ENCODE measurements at places on chromosomes 7 and 10.

DNA sequence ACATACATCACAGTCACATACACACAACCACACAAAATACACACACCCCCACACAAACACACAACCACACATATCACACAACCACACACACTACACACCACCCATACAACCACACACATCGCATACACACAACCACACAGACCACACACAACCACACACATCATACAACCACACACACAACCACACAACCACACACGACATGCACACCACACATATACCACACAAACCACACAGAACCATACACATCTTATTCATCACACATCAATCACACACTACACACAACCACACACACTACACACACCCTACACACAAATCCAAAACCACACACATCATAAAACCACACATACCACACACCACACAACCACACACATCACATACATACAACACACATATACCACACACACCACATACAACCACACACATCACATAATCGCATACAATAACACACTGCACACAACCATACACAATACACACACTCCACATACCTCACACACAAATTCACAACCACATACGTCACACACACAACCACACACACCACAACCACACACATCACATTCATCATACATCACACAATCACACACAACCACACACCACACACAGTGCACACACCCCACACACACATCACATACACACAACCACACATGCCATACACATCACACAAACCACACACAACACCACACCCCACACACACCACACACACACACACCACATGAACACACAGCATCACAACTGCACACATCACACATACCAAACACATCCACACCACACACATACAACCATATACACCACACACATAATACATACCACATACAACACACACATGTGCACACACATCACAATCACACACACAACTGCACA is 30.4 kb downstream of the GPRIN2 start:
- DNase-seq = no peak

GRCh38 chr10:91170418-91170817 is 50.0 kb upstream of the PCGF5 start:
- DNase-seq = no peak

GRCh38 chr10:47010036-47010435 is 98.8 kb downstream of the PTPN20 start:
- no peak for DNase-seq

GRCh38 chr7:26073041-26073440 is 79.0 kb upstream of the NFE2L3 start:
- DNase-seq = no peak

DNA sequence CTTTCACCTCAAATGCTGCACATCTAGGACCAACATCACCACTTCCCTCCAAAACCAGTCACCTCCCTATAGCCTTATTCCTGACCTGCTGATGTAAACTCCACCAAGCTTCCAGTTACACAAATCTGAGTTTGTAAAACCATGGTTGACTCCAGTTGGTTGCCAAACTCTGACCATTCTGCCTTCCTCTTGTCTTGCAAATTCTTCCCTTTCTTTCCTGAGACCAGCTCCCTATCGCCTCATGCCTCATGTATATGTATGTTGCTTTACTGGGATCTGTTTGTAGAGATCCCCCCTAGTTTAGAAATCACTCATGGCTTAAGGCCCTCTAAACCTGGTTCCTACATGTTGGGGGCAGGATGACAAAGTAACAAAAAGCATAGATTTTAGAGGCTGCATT is 31.3 kb downstream of the PAX2 start:
- no peak for DNase-seq

DNA sequence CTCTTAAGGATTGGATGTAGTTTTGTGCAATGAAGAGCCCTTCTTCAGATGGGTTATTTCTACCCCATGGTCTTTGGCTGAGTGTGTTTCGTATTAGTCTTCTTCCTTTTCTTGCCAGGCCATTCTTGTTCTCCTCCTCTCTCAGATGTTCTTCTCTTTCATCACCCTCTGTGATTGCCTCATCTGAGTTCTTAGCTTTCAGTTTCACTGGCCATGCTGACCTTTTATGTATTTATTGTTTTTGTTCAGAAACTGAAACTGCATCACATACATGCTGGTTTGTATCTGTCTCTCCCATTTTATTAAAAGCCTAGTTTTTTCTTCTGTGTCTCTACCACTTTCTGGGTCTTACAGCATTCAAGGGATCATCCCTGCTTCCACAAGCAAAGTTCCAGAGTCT is 21.7 kb upstream of the PCGF5 start:
- DNase-seq = peak; percentile 59

- no peak for DNase-seq
These were observed 104.2 kb upstream of the RAB18 start for GRCh38 chr10:27399871-27400270.

DNA sequence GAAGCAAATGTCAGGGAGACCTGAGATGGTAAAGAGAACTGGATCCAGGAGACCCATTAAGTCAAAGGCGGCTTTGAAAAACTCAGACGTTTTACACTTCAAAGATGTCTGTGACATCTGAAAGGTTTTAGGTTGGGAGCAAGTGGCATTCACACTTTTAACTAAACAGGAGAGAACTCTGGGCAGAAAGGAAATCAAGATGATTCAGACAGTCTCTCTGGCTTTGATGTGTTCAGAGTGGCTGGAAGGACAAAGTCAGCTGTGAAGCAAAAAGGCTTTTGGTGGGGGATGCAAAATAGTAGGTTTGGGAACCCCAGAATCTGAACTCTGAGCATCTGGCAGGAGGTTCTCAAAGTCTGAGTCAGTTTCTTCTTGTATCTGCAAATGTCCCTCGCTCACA is 66.6 kb downstream of the PRKCQ start:
- peak; percentile 52 for DNase-seq

- DNase-seq = no peak
These were observed 238.4 kb downstream of the EXOC4 start for GRCh38 chr7:133491201-133491691.

DNA sequence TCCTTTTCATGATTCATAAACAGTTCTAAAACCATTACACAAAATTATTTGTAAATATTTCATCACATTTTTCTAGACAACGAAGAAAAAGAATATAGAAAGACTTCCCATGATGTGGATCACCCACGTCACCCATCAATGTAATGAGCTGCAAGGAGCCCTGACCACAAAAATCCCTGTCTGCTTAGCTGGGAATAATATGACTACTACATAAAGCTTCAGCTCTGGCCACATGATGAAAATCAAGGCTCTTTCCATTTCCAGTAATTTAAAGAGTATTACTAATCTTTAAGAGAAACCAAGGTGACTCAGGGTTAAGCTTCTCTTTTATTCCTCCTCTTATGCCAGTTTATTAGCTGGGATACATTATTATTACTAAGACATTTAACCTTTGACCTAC is 180.8 kb upstream of the CACNA2D1 start:
- DNase-seq = no peak

DNA sequence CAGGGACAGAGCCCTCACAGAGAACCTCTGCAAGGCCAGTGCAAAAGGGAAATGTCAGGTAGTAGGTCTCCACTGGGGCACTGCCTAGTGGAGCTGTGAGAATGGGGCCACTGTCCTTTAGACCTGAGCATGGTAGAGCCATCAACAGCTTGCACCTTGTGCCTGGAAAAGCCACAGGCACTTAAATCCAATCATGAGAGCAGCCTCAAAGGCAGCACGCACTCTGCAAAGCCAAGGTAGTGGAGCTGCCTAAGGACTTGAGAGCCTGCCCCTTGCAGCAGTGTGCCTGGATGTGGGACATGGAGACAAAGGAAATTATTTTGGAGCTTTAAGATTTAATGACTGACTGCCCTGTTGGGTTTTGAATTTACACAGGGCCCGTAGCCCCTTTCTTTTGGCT is 918.5 kb upstream of the POT1 start:
- DNase-seq = no peak

DNA sequence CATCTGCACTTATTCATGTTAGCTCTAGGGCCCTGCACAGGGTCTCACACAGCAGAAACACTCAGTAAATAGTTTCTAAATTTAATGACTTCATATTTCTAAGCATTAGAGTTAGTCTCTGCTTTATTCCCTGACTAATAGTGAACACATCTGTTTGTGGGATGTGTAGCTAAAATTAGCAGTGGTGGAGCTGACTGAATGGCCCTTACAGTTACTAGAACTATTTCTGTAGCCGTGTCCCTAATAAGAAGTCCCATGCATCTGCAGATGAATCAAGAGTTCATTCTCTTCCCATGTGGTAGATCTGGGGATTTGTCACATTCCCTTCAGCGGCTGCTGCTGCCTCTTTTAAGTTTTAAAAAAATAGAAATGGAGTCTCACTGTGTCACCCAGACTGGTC is 11.7 kb downstream of the MAP3K8 start:
- no peak for DNase-seq

DNA sequence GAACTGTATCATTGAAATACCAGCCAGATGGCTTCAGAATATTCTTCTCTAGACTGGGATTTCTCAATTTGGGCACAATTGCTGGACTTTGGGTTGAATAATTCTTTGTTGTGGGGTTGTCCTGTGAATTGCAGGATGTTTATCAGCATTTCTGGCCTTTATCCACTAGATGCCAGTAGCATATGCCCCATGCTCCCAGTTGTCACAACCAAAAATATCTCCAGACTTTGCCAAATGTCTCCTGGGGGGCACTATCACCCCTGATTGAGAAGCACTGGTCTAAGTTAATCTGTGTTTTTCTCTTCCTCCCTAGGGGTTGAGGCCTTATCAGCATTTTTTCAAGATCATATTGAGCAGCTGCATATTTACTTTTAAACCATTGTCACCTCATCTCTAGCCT is 204.9 kb upstream of the SP8 start:
- DNase-seq = no peak

GRCh38 chr7:130288829-130289228 is 4.1 kb upstream of the CPA4 start:
- no peak for DNase-seq

DNA sequence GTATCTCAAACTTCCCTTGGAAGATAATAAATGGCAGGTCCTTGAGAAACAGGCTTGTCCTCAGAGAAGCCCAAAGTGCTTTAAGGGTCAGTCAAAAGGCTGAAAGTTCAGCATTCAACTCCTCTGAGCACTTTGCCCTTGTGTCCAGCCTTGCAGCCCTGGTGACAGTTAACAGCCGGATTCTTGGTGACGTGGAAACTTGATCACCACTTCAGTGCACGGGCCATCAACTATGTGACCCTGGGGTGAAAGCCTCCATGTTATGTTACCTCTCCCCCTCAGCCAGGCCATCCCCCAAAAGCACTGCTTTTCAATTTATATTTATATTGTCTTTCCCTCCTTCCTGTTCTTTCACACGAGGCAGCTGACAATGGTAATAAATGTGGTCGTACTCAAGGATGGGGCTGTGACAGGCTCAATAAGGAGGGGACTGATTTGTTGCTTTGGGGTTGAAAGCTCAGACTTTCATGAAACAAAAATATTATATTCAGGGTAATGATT is 164.0 kb upstream of the NRP1 start:
- no peak for DNase-seq

GRCh38 chr7:26305090-26305868 is 13.6 kb downstream of the SNX10 start:
- peak; percentile 32 for DNase-seq

DNA sequence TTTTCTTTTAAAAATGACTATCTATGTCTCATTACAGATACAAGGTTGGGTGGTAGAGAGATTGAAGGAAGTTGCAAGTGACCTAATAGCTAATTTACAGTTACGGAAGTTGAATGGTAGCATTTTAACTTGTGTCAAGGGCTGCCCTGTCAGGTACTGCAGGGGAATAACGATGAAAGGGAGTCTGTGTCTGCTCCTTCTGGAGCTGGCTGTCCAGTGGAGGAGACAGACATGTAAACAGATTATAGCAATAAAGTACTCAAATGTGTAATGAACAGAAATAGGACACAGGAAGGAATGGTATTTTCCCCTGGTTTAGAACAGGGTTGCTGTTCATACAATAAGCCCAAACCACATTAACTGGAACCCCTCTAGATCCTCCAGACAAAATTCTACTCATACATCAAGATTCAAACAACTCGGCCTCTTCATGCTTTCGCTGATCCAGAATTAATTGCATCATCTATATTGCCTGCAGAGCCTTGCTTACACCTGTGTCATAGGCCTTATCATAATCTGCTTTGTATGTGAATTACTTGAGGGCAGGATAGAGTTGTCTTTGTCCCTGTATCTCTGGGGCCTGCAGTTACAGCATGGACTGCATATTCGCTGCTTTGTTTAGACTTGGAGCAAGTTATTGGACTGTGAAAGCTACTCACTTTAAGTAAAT is 42.8 kb downstream of the AUTS2 start:
- no peak for DNase-seq

DNA sequence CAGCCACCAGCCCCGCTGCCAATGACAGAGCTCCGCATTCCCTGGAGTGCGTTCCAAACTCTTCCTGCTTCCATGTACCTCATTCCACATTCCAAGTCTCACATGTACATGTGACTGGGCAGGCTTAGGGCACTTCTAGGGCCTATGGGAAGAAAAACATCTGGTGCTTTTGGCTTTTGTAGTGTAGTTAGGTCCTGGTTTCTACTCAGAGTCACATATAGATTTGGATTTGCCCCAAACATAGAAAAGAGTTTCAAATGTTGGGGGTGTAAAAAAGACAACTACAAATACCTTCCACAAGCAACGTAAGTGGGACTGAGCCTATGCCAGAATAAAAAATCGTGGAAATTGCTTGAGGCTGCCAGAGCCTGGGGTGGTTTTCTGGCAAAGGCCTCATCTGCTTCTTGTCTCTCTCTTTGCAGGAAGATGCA is 84.1 kb downstream of the ZNF467 start:
- DNase-seq = no peak

GRCh38 chr7:73966062-73966940 is 61.7 kb upstream of the ELN start:
- DNase-seq = no peak

DNA sequence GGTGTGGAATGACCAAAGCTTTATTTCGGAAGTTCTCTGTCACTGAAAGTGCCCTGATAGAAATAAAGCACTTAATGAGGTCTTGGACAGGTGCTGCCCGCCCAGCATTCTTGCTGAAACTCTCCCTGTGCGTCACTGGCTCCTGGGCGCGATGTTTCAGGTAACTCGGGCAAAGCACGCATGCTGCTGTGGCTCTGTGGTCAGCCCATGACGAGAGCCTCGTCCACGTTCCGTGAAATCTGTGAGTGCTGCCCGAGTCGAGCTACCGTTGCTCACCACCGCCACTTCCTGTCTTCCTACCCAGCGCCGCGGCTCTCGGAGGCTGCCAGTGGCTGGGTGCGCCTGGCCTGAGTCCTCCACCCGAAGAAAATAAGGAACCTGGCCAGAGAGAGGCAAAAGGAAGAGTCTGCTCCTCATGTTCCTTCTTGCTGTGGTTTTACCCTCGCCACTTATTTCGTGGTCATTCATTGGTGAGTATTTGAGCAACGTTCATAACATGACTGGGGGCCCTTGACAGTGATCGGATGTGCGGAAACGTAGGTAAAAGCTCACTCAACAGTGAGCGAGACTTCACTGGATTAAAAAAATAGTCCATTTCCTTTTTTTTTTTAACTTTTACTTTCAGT is 95.5 kb downstream of the MAP3K8 start:
- peak; percentile 84 for DNase-seq

DNA sequence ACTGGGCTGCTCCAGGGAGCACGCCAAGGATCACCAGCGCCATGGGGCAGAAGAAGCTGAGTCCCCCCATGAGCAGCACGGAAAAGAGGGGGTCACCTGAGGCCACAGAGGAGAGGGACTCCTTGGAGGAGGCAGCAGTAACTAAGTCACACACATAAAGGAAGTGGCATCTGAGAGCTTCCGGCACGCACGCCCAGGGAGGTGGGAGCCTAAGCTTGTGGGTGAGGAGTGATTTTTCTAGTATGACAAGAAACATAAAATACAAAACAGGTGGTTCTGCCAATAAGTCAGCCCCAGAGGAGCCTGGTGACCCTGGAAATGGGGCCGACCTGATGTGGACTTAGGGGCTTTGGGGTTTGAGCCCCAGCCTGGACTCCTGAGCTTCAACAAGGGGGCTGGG is 60.8 kb downstream of the CARD11 start:
- peak; percentile 66 for DNase-seq
